ENCODE measurements at places on chromosomes 7 and 10. TPM values are rescaled to one million over a fixed set of nuclear protein-coding genes. Genes with fewer than 3 reads are reported as not detected.

Gene ITIH5
- 0.11 TPM for total RNA-seq

Gene TFR2
- total RNA-seq: 0.89 TPM

Gene AKAP9
- 19.1 TPM for total RNA-seq

Gene GPC2
- 37.4 TPM for total RNA-seq

Gene AKR1C4
- not detected for total RNA-seq

Gene ECHDC3
- total RNA-seq: 32.0 TPM

Gene CPXM2
- total RNA-seq: 1.2 TPM

Gene UPF2
- 12.8 TPM for total RNA-seq

DNA sequence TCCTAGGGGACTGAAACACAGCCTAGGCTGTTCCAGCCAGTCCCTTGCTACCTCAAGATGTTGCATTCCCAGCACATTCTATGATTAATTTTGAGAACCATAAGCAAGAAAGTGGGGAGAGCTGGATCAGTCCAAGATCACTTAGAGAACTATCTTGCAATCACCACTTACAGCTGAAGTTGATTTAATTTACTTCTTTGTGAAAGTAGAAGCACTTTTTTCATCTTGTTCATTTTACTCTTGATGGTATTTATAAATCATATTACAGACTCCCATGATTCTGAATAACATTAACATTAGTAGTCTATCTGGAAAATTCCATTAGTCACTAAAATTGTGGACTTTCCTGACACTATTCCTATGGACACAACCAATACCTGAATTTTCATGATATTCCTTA lies 118.5 kb downstream of the ETV1 start:
- no peak overlapping the region for H3K27ac ChIP-seq
- no peak for DNase-seq
- H3K27me3 ChIP-seq: no peaks in the 10 kb centered on the region
- H3K4me3 ChIP-seq: no peak overlapping the region

DNA sequence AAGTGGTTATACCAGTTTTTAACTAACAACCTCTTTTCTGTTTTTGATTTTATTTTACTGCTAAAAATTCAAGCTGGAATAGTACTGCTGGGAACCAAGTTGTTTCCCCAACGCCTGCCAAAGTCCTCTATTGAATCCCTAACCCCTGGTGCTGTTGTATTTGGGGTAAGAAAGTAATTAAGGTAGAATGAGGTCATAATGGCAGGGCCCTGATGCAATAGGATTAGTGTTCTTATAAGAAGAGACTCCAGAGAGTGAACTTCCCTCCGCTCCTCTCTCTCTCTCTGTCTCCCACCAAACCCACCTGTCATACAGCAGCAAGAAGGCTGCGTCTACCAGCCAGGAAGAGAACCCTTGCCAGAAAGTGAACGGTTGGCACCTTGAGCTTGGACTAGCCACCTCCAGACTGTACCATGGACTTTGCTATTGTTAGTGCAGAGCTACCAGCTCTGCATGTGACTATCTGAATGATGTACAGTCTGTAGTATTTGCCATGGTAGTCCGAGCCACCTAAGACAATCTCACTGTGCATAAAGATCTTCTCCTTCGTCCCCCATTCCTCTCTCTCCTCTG lies 86.5 kb upstream of the KLF6 start:
- H3K27ac ChIP-seq: no peak overlapping the region
- no peak overlapping the region for H3K4me3 ChIP-seq
- H3K4me1 ChIP-seq: no peaks in the 10 kb centered on the region
- no peaks in the 10 kb centered on the region for H3K27me3 ChIP-seq
- no peak for DNase-seq
- H3K36me3 ChIP-seq: no peaks in the 10 kb centered on the region

GRCh38 chr10:6019796-6020195 lies 42.4 kb downstream of the IL2RA start:
- H3K36me3 ChIP-seq: no peaks in the 10 kb centered on the region
- H3K4me1 ChIP-seq: no peaks in the 10 kb centered on the region
- H3K27ac ChIP-seq: no peak overlapping the region
- H3K4me3 ChIP-seq: no peak overlapping the region

DNA sequence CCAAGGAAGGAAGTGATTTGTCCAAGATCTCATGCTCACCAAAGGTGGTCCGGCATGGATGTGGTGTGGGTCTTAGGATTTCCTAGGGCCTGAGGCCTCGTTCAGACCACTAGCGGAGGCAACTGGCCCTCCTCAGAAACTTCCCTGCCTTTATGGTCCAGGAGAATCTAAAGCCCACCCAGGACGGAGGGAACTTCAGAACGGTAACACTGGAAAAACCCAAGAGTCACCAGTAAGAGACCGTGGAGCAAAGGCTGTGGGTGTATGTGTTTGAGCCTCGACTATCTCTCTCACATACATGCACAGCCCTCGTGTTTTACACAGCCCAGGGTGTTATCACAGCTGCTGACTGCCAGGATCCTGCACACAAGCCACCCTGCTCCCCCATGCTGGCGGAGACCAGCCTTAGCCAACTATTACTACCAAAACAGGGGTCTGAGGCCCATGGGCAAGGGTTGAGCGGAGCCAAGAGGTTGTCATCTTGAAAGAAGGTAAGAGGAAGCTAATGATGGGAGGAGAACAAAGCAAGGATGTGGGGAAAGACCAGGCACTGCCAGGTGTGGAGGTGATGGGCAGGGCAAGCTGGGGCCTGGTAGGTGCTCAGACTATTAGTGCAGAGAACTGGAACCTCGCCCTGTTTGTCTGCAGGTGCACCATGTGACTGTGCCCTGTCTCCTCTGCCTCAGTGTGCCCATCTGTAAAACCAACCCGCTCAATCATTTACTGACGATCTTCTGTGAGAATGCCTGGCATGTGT lies 170.2 kb upstream of the ZMIZ1 start:
- no peaks in the 10 kb centered on the region for H3K27me3 ChIP-seq
- DNase-seq: no peak
- no peak overlapping the region for H3K27ac ChIP-seq
- peaks cover 3% of the 10 kb centered on the region for H3K4me1 ChIP-seq
- H3K36me3 ChIP-seq: no peaks in the 10 kb centered on the region

GRCh38 chr10:45809837-45810236 lies 37.5 kb downstream of the AGAP4 start:
- no peaks in the 10 kb centered on the region for H3K4me1 ChIP-seq
- peak; percentile 38 for DNase-seq
- H3K36me3 ChIP-seq: no peaks in the 10 kb centered on the region
- no peak overlapping the region for H3K27ac ChIP-seq
- H3K4me3 ChIP-seq: no peak overlapping the region

GRCh38 chr7:158572000-158572828 lies 15.4 kb downstream of the PTPRN2 start:
- no peaks in the 10 kb centered on the region for H3K4me1 ChIP-seq
- no peak overlapping the region for H3K27ac ChIP-seq

DNA sequence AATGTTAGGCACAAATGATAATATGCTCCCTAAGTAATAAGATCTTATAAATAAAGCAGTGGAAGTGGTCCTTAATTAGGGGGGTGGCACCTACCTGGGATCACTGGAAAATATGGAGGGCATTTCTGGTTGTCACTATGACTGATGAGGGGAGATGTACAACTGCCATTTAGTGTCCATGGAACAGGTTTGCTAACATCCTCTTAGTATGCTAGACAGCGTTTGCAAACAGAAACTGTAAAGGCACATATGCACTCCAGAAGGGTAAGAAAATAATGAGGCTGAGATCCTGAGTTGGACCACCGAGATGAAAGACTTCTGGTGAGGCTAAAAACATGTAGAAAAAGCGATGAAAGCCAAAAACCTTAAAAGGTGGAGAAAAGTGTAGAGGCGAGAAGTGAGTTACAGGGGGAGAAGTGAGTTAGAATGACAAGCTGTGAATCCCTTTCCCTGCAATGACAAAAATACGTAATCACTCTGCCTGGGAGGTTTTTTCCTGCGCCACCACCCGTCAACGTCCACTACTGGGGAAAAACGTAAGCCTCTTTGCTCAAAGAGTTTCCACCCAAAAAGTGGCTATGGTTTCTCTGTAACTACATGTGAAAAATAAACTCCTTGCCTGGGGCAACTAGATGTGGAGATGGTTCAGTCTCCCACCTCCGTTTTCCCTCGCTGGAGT lies 767 bp downstream of the KRIT1 start:
- H3K36me3 ChIP-seq: peaks cover 14% of the 10 kb centered on the region
- peak overlapping the region; percentile 94 for H3K27ac ChIP-seq
- no peaks in the 10 kb centered on the region for H3K27me3 ChIP-seq
- H3K4me3 ChIP-seq: peak overlapping the region; percentile 75
- peaks cover 24% of the 10 kb centered on the region for H3K4me1 ChIP-seq

DNA sequence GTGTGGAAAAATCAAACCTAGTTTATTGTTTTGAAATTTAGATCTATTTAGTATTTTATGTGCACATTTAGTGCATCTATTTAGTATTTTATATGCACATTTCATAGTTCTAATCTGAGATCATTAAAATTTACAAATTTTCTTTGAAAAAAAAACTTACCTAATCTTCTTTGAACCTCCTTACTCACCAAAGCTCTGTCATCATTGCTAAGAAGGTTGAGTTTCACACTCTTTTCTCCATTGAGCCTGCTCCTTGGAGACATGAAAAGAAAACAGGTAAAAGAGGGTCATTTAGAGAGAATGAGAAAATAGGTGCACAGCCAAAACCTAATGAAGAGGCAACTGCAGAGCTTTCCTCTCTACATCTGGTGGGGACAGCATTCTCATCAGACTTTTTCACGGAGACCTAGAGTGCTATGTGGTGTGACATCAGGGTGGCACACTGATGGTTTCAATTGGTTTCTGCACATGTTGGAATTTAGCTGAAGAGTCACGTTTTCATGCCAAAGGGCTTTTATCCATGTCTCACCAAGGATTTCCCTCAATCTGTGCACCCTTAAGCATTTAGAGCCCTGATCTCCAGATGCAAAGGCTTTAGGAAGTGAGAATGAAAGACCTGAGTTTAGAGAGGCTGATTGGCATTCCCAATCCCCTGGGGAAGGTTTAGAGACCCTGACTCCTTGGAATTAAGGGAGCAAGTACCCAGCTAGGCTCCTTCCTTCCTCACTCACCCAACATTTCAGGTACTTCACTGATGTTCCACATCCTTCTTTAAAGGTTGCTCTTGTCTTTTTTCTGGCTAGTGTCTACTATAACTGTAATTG lies 89.2 kb upstream of the CAPZA2 start:
- DNase-seq: no peak
- H3K4me3 ChIP-seq: no peak overlapping the region
- no peak overlapping the region for H3K27ac ChIP-seq
- no peaks in the 10 kb centered on the region for H3K27me3 ChIP-seq

- no peaks in the 10 kb centered on the region for H3K4me1 ChIP-seq
- H3K27me3 ChIP-seq: no peaks in the 10 kb centered on the region
- peak; percentile 92 for DNase-seq
- H3K36me3 ChIP-seq: no peaks in the 10 kb centered on the region
- H3K27ac ChIP-seq: peak overlapping the region; percentile 29
- no peak overlapping the region for H3K4me3 ChIP-seq
These were observed 57.4 kb downstream of the CDK6 start for GRCh38 chr7:92778972-92779371.

- H3K4me3 ChIP-seq: no peak overlapping the region
- H3K27me3 ChIP-seq: no peaks in the 10 kb centered on the region
- no peaks in the 10 kb centered on the region for H3K4me1 ChIP-seq
- no peak for DNase-seq
- H3K27ac ChIP-seq: no peak overlapping the region
- H3K36me3 ChIP-seq: no peaks in the 10 kb centered on the region
These were observed 6.7 kb downstream of the PON3 start for GRCh38 chr7:95389516-95389915.

DNA sequence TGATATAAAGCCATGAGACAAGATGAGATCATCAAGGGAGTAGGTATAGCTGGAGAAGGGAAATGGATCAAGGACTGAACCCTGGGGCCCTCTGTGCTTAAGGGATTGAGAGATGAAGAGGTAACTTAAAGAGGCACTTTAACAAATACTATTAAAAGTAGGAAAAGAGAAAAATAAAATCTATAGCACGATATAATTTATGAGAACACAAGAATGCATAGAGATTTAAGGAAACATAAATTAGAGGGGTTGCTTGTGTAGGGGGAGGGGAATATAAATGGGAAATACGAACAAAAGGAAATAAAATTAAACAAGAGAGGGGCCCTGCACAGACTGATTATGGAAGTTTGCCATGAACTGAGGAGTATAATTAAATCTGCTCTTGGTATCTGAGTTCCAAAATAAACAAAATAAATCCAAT lies 15.6 kb upstream of the LRRC17 start:
- H3K36me3 ChIP-seq: no peaks in the 10 kb centered on the region
- no peaks in the 10 kb centered on the region for H3K27me3 ChIP-seq
- no peak overlapping the region for H3K27ac ChIP-seq
- no peaks in the 10 kb centered on the region for H3K4me1 ChIP-seq
- H3K4me3 ChIP-seq: no peak overlapping the region

GRCh38 chr10:64555666-64556065 lies 1034.5 kb downstream of the REEP3 start:
- no peaks in the 10 kb centered on the region for H3K4me1 ChIP-seq
- no peaks in the 10 kb centered on the region for H3K36me3 ChIP-seq
- no peaks in the 10 kb centered on the region for H3K27me3 ChIP-seq
- DNase-seq: no peak
- H3K4me3 ChIP-seq: no peak overlapping the region
- no peak overlapping the region for H3K27ac ChIP-seq

DNA sequence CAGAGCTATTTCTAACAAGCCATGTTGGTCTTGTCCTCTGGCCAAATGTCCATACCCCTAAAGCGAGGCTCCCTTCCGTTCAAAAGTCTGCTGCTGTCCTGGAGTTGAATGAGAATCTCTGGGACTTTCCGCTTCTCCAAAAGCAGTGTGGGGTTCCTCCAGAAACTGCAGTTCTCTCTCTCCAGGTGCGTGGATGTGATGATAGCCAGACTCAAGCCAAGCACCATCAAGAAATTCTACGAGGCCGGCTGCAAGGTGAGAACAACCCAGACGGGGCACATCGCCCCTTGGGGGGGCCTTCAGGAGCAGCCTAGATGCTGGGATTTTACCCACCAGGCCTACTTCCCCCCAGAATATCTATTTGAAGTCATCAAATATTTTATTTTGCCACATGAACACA lies 26.5 kb downstream of the BTBD16 start:
- no peak overlapping the region for H3K27ac ChIP-seq
- H3K36me3 ChIP-seq: no peaks in the 10 kb centered on the region
- no peaks in the 10 kb centered on the region for H3K4me1 ChIP-seq
- no peak overlapping the region for H3K4me3 ChIP-seq
- DNase-seq: no peak
- no peaks in the 10 kb centered on the region for H3K27me3 ChIP-seq

DNA sequence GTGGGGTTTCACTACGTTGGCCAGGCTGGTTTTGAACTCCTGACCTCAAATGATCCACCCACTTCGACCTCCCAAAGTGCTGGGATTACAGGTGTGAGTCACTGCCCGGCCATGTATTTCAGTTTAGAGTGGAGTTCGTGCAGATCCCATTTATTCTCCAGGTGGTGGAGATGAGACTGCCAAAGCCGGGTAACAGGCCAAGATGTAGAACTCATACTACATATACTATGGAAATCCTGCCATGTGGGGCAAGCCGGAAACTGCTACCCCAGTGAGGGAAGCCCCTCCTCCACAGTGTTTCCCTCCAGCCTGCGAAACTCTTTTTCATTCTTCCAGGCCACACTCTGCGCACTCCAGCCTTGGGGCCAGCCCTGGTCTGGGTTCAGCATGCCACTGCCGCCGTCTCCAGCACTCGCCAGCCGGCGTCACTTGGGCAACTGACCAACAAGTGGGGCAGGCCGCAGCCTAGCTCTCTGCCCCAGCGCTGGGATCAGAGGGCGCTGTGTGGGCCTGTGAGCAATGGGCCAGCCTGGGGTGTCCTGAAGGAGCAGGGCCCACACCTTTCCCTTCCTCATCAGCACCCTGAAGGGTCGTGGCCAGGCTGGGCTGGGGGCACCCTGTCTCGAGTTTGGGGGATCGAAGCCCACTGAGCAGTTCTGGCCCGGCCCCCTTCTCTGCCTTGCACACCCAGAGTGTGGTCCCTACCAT lies 122.0 kb downstream of the TRRAP start:
- H3K27me3 ChIP-seq: no peaks in the 10 kb centered on the region
- H3K4me3 ChIP-seq: no peak overlapping the region
- no peak for DNase-seq
- peaks cover 46% of the 10 kb centered on the region for H3K36me3 ChIP-seq
